ENCODE measurements at places on chromosomes 5 and 9.

DNA sequence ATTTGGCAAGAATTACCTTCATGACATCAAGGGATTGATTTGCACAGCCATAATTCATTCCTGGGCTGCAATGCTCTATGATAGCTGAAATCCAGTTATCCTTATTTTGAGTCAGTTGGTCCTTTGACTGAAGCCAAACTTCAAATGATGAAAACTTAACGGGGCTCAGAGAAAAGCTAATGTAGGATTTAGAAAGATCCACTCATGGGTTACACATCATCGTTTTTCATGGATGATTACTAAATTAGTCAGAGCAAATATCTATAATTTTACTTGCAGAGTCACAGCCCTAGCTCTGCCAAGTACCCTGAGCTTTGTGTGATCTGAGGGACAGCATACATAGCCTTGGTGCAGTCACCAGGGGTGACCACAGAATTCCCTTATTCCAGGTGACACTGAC is 27.3 kb upstream of the MUSK start:
- DNase-seq = no peak

DNA sequence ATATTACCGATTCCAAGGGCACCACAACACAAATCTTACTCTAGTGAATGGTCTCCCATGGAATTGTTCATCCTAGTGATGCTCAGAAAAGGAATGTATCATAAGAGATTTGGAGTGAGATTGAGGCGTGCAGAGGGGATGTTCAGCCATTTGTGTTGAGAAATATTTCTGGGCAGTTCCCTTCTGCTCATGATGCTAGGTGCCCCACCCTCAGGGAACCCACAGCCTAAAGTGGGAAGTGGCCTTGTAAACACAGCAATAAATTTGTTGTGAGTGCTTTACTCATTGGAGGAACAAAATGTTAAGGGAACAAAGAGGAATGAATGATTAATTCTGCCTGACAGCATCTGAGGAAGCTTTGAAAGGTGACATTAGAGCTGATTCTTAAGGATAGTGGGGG is 129.9 kb downstream of the TLE4 start:
- no peak for DNase-seq

GRCh38 chr9:131319486-131319885 is 30.0 kb downstream of the PLPP7 start:
- no peak for DNase-seq

GRCh38 chr9:125587819-125588460 is 119.1 kb downstream of the MAPKAP1 start:
- no peak for DNase-seq

DNA sequence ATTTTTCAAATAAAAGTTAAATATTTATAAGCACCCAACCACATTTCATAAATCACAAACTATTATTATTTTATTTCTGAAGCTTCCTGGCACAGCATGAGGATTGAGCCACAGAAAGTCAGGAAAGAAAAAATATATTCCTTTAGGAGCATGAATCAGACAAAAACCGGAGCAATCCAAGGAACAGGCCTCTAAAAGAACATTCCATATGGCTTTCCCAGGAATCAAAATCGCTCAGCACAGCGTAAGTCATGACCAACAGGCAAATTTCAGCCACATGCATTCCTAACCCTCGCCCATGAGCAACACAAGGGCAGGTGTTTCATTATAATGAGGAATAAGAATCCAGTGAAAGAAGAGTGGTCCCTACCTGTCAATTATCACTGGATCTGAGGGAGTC is 26.7 kb downstream of the EBF1 start:
- no peak for DNase-seq

GRCh38 chr5:76986825-76987526 is 34.1 kb downstream of the CRHBP start:
- no peak for DNase-seq

DNA sequence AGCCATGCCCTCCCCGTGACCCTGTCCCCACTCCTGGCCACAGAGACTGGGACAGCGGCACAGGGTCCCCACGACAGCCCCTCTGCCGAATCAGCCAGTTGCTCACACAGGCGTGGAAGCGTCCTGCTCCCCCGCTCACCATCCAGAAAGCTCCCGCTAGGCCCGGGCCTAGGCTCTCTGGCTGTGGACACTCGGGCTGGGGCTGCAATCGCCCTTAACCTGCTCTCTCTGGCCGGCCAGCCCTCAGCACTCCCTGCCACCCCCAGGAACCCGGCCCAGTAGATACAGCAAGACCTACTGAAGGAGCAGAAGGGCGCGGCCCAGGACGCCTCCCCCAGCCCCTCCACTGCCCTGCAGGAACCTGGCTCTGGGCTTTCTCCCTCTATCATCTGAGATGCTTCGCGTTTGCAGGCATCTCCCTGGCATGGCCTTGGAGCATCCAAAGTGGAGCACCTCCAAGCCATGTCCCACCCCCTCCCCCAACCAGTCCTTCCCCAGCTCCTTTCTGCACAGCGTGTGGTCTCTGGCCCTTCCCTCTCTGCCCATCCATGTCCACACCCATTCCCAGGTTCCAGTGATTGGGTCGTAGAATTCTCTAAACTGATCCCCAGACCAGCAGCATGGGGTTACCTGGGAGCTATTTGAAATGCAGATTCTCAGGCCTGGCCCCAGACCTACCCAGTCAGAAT is 113.7 kb upstream of the LMX1B start:
- no peak for DNase-seq

- DNase-seq = no peak
Measured at GRCh38 chr9:85744480-85744879, 2.7 kb upstream of the AGTPBP1 start.

DNA sequence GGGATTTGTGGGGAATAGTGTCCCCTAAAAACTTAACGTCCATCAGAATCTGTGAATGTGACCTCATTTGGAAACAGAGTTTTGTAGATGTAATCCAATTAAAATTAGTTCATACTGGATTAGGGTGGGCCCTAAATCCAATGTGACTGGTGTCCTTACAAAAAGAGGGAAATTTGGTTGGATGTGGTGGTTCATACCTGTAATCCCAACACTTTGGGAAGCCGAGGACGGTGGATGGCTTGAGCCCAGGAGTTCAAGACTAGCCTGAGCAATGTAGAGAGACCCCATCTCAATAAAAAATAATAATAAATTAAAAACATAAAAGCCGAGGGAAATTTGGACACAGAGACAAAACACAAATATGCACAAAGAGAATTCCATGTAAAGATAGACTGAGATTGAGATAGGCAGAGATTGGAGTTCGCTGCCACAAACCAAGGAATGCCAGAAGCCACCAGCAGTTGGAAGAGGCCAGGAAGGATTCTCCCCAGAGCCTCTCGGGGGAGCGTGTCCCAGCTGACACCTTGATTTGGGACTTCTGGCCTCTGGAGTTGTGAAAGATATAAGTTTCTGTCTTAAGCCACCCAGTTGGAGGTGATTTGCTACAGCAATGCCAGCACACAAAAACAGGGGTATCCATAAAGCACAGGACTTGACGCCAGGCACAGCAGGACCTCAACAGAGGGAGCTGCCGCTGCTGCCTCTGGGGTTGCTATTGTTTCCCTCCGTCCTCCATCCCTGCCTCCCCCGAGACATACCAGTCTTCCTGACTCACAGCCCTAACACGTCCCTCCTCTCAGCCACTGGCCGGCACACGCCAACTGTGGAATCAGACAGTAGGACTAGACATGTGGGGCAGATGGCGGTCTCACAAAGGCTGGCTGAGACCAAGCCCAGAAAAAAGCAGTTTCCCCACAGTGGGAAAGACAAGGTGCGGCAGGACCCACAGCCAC is 73.8 kb upstream of the IL17B start:
- DNase-seq = no peak

DNA sequence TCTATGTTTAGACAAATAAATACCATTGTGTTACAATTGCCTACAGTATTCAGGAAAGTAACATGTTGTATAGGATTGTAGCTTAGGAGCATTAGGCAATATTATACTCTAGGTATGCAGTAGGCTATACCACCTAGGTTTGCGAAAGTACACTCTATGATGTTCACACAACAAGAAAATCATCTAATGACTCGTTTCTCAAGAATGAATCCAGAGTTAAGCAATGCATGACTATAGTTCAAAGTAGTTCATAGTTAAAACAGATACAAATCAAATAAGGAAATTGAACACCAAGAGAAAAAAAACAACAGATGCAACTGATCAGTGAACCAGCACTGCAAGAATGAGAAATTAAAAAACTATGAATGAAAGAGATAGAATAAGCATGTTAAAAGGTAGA is 27.6 kb upstream of the ABLIM3 start:
- no peak for DNase-seq

GRCh38 chr9:130890124-130890523 is 6.5 kb downstream of the QRFP start:
- DNase-seq = no peak

- DNase-seq = no peak
Measured at GRCh38 chr9:85264695-85265094, 477.1 kb downstream of the AGTPBP1 start.

GRCh38 chr5:30413540-30413939 is 779.9 kb upstream of the CDH6 start:
- no peak for DNase-seq

GRCh38 chr5:115341745-115342144 is 45.3 kb upstream of the CCDC112 start:
- no peak for DNase-seq

DNA sequence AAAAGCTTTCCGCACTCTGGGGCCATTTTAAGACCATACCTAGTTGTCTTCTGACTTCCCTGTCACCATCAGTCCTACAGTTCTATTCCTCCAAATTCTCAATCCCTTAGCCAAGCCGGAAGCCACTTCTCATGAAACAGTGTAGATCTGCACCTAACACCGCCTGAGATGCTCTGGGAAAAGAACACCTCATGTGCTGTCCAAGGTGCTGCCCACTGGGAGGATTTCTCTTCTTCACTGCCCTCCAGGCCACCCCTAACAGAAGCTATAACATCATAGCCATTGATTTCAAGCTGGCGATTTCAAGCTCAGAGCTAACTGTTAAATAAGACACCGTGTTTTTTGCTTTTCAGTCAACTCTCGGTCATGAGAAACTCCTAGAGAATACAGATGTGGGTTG is 559.3 kb downstream of the CCDC171 start:
- DNase-seq = no peak

GRCh38 chr5:175464074-175464941 is 14.1 kb upstream of the SFXN1 start:
- DNase-seq = peak; percentile 67

DNA sequence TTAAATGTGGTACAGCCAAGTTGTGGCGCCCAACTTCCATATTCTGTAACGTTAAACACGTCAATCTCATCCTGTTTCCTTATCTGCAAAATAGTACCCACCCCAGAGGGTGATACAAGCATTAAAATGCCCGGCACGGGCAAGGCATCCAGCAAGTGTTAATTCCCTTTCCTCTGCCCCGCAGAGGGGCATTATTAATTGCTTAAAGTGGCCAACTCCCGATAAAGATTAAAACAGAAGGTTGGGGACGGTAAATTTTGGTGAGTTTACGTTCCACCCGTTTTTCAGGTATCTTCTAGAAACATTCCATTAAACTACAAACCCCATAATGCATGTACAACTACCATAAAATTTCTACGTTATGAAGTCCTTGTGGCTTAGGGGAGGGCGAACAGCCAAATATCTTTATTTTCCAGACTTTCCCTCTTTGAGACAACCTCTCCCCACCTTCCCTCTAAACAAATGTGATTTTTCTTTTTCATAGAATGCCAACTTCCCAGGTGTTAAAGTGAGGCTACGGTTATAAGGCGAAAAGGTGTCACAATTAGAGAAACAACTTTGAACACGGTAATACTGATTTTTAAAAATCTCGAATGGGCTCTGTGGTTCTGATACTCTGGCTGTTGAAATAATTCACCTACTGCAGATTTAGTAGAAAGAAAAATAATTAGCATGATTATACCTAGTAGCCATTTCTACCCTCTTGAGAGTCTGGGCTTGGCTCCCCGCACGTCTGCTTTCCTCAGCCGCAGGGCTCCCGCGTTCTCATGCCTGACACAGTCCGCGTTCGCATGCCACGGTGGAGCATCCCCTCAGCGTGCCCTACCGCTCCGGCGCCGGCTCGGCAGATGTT is 1.2 kb upstream of the GPBP1 start:
- DNase-seq = peak; percentile 8

GRCh38 chr5:115414406-115415142 is 118.1 kb upstream of the CCDC112 start:
- no peak for DNase-seq

- no peak for DNase-seq
Measured at GRCh38 chr5:115770466-115770865, 46.0 kb downstream of the CDO1 start.

GRCh38 chr5:149426931-149427330 is 47.8 kb upstream of the IL17B start:
- DNase-seq = no peak

GRCh38 chr5:148849461-148849860 is 23.1 kb downstream of the ADRB2 start:
- peak; percentile 49 for DNase-seq

- no peak for DNase-seq
Measured at GRCh38 chr5:150603052-150603451, 37.4 kb upstream of the SYNPO start.

DNA sequence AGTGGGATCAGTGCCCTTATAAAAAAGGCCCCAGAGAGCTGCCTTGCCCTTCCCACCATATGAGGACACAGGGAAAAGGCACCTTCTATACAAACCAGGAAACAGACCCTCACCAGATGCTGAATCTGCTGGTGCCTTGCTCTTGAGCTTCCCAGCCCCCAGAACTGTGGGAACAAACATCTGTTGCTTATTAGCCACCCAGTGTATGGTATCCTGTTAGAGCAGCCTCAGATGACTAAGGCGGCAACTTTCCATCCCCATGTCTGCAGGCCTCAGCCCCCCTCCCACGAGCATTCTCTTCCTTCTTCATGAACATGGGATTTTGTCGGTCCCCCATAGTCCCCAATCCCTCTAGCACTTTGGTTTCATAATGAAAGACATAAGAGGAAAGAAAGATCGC is 202.5 kb upstream of the GAS1 start:
- DNase-seq = no peak
